ENCODE measurements at places on chromosomes 1 and 21.

- no peak for DNase-seq
Measured at GRCh38 chr1:208423526-208423925, 179.3 kb upstream of the PLXNA2 start.

- DNase-seq = no peak
Measured at GRCh38 chr21:46254208-46254975, 25.8 kb upstream of the LSS start.

DNA sequence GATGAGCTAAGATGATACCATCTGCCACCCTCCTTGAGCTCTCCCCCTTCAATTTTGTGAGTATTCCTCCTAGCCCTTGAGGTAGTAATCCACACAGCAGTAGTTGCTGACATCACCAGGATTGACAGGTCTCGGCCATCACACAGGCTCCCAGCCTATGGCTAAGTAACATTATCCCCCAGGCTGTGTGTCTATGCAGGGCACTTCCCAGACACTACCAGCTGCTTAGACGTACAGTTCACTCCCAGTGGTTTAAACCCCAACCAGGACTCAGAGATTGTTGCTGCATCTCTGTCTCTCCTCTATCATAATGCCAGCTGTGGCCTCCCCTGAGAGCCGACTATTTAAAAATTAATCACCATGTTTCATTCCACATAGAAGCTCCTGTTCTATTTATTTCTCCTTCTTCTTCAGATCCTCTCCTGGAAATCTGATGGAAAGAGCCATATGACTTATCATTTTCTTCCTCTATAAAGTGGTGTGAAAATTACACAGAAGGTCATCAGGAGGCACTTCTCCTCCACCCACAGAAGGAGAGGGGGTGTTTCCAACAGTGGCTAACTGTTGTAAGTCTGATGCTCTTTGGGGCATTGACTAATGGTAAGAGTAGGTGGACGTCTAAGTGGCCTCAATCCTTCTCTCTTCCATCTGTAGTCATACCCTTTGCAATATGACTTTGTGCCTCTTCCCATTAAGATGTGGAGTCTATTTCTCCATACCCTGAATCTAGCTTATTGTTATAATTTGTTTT lies 396.3 kb downstream of the SETD4 start:
- DNase-seq = no peak

GRCh38 chr1:174789399-174789798 lies 210.3 kb upstream of the CACYBP start:
- peak; percentile 94 for DNase-seq

- DNase-seq = no peak
Measured at GRCh38 chr1:61904354-61904753, 162.1 kb downstream of the PATJ start.

DNA sequence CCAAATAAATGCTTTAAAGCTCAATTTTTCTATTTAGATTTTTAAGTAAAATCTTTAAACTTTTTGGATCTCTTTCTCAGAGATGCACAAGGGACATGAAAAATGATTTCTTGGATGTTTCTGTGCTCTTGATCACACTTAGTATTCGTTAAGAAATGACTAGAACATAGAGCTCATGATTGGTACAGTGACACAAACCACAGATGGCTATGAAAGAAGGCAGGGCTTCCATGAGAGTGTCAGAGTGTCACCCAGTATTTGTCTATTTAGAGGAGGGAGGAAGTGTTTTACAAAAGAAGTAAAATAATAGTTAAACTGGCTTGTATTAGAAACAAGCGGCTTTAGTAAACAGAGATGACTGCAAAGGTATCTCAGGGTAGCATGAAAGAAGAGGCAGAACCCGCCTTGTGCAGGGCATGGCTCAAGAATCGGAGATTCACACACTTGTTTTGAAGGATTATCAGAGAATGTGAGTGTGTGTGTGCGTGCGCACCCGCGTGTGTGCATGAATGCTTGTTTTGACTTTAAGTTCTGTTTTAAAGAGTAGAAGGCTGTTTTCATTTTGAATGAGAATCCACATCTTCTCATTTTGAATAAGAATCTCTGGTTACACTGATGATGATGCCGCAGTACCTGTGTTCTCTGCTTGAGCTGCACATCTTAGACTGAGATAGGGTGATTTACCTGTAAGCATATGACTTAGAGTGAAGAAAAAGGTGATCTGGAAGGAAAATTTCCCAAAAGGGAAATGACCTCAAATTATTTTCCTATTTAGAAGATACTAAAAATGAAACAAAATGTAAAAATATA lies 82.1 kb downstream of the VPS26C start:
- no peak for DNase-seq

DNA sequence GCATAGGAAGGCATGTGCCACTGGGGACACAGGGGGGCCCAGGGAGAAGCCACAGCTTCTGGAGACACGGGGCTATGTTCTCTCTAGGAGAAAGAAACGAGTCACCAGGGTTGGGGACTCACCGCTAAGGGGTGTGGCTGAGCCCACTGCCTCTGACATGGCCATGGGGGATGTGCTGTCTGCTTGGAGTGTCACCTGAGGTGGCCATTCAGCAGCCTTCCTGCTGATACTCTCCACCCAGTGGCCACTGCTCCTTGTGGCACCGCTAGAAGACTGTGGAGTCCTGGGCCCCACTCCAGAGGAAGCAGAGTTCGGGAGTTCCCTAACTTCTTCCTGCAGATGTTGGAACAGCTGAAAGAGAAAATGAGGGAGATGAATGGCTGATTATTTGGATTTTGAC lies 91.2 kb upstream of the SLC45A1 start:
- DNase-seq = no peak

GRCh38 chr1:208851366-208851765 lies 607.2 kb upstream of the PLXNA2 start:
- no peak for DNase-seq

DNA sequence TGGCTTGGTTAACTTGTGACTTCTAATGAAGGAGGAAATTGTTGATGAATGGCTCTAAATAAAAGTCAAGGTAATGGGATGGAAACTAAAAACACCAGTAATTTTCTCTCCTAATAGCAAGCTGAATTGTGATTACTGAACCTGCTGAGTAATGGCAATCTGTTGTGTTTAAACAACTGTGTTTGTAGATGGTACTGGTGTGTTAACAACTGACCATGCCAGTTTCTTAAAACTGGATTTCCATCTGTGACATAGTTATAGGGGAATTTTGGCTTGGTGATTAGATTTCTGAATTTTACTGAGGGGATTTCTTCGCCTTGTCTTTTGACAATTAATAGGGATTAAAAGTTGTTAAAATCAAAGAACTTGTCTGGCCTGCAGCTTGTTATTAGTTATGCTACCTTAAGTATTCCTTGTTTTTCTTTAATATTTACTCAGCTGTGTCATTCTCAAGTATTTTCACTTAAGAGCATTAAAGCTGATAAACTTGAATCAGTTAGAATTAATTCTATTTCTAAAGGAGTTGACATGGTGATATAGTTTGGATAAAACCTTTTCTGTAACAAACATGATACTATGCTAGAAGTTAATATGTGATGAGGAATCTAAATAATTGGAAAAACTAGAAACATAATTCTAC lies 7.9 kb upstream of the ERO1B start:
- DNase-seq = no peak

DNA sequence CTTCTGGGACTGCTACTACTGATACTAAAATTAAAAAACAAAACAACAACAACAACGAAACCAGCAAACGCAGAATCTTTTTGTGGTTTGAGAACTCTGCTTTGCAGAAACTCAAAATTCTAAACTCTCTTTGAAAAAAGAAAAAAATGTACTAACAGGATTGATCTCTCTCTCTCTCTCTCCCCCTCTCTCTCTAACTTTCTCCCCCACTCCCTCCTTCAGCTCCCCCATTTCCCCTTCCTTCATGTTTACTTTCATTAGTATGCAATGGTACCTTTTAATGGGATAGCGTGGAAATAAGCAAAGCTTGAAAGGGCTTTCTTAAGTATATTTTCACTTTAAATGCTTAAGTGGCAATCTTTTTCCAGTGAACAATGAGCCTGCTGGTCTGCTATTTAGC lies 562.6 kb upstream of the ADGRL2 start:
- no peak for DNase-seq

DNA sequence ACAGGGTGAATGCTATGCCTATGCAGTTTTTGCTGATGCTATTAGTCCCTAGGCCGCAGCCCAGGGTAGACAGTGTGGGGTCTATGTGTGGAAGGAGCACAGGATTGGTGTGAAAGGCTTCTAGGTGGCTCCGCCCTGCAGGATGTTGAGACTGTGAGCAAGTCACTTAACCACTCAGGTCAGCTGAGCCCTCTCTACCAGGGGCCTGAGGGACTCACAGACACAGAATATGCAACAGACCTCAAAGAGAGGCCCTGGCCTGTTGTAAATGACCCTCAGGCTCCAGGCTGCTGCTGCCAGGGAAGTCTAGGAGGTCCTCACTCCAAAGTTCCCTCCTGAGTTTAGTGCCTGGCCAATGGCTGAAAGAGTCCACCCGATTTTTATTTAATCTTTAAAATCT lies 11.0 kb downstream of the NHLH2 start:
- no peak for DNase-seq

DNA sequence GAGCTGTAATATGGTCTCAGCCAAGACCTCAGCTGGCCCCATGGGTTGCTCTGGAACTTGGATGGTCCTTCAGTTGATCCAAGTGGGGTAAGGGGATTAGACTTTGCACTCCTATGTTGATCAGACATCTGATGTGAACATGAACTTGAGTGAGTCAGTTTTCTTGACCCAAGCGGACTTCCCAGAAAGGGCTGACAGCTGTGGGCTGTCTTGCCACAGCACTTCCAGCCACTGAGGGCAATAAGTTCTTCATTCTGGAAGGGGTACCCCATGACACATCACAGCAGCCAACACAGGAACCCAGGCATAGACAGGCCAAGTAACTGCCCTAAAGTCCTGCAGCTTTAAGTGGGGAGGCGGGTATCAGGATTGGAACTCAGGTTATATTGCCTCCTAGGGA lies 93.9 kb upstream of the USP24 start:
- no peak for DNase-seq

DNA sequence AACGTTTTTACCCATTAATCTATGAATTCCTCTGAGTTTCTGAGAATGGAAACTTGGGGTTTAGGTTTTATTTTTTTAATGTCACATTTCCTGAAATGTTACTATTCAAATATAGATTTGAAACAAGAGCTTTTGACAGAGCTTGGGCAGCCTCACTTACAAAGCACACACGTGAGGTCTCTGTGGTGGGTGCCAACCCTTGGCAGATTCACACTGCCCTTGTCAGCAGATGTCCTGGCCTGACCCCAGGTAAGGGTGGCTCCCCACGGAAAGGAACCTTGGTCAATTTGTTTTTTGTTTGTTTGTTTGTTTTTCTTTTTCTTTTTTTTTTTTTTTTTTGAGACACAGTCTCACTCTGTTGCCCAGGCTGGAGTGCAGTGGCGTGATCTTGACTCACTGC lies 53.5 kb downstream of the FAAP20 start:
- DNase-seq = no peak

GRCh38 chr21:33386222-33386784 lies 16.9 kb upstream of the IFNGR2 start:
- no peak for DNase-seq

DNA sequence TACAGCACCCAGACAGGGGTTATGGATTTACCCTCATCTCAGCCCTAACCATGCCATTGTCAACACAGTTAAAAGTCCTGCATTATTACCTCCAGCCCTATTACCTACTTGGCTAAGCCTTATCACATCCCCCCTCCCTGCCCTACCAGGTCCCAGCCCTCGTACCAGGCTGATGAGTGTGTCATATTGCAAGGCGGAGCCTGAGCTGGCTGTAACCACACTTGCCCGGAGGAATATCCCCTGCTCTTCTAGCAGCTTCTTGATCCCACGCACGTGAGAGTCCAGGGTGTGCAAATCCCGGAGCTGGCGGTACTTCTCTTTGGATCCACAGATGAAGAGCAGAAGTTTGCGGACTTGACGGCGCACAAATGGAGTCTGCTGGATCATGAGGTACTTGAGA lies 87.4 kb downstream of the UBR4 start:
- DNase-seq = peak; percentile 16

DNA sequence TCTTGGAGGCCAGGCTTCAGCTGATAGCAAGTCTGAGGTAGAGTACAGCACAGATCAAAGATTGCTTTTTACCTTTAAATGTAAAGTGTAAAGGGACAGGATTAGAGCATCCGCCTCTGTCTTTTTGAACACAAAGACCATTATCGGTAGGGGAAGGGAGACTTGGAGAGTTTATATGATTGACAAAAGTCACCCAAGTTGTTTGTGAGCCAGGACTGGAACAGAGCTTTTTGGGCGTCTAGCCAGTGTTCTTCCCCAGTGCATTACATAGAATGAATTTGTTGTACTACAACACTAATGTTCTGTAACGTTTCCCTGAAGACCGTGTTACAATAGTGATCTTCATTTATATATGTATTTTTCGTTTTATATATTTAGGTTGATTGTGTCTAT lies 9.3 kb upstream of the PIGC start:
- no peak for DNase-seq

GRCh38 chr1:17878837-17879236 lies 123.7 kb downstream of the ACTL8 start:
- peak; percentile 82 for DNase-seq

DNA sequence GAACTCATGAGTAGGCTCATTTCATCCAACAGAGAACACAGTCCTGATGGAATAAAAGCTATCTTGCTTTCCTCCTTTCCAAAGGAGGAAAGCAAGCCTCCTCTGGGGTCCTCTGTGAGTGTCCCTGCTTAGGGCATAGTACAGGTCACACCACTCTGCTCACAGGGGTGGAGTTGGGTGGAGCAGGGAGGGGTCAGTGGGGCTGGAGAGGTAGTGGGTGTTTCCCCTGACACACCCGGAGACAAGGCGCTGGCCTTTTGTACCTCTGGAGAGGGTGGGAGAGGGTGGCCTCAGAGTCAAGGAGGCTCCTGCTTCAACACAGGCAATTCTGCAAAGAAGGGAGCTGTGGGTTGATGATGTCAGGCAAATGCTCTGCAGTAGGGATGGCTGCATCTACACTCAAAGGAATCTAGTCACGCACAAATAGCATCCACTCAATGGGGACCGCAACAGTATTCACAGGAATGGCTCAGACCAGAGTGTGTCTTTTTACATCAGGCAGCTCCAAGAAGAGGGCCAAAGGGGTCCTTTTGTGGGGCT lies 58.6 kb upstream of the PLXNA2 start:
- DNase-seq = no peak

DNA sequence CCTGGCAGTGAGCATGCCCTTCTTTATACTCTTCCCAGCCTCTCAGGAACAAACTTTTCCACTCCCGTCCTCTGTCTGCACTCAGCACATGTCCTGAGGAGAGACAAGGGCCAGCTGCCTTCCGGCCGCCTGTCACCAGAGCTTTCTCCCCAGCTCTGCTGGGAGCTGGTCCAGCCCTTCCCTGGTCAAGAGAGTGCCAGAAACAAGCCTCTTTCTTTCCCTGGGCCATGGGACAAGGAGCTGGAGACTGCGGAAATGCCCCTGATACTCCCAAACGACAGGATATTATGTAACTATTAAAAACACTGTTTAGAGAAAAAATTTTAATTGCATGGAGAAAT lies 10.4 kb downstream of the LAMB3 start:
- DNase-seq = no peak

All from kidney tubule cell (primary cell).